ENCODE measurements at places on chromosomes 2 and 18.

- DNase-seq: no peak
Measured at GRCh38 chr18:21303895-21304294, 61.9 kb downstream of the GREB1L start.

- no peak for DNase-seq
Measured at GRCh38 chr2:181459621-181460021, 2.4 kb downstream of the ITGA4 start.

GRCh38 chr18:61731693-61732376 is 161.0 kb downstream of the RNF152 start:
- DNase-seq: no peak

GRCh38 chr2:157779794-157780193 is 96.3 kb downstream of the ACVR1 start:
- no peak for DNase-seq

DNA sequence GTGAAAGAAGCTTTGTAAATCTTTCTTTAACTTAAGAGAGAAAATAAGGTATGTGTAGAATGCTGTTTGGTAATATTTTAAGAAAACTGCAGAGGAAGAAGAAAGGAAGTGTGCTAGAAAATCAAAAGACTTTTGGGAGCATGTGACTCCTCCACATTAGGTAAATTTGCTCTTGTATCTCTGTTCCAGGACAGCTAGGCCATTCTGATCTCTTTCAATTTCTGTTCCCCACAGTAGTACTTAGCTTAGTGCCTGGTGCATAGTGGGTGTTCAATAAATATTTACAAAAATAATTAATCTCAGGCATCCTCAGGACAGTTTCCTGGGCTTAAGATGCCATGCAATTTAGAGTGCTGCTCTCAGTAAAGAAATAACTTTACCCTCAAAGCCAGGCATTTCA is 105.0 kb downstream of the GPD2 start:
- no peak for DNase-seq

DNA sequence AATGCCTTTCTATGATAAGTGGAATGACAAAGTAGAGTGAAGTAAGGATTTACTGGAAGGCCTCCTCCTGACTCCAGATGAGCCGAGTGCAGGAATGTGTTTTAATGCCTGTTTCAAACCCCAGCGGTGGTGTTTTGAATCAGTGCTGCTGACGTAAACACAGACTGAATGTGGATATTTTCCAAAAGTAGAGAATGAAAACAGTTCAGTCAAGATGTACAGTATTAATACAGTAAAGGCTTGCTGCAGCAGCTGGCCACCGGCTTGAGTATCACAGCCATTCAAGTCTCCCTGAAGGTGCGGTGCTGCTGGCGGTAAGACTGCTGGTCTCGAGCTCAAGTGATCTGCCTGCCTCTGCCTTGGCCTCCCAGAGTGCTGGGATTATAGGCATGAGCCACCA is 46.7 kb downstream of the ARHGAP28 start:
- DNase-seq: no peak

DNA sequence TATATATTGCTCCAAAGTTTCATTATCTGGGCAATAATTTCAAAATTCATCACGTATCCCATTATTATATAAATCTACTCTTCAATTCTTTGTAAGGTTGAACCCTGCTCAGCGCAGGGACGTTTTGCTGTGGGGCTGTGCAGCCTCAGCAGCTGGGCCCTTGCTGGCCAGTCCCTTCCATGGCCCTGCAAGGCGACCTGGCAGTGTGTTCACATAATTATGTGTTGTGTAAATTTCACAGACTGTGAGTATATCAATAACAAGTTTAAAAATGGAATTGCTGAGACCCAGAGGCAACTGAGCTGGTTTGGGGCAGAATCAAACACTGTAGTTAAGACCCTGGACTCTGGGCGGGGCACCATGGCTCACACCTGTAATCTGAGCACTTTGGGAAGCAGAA is 16.1 kb upstream of the MAL start:
- no peak for DNase-seq
